CD4-positive, alpha-beta T cell treated with Interleukin-21 for 1 hour (primary cell): ENCODE measurements at places on chromosomes 7 and 10.

DNA sequence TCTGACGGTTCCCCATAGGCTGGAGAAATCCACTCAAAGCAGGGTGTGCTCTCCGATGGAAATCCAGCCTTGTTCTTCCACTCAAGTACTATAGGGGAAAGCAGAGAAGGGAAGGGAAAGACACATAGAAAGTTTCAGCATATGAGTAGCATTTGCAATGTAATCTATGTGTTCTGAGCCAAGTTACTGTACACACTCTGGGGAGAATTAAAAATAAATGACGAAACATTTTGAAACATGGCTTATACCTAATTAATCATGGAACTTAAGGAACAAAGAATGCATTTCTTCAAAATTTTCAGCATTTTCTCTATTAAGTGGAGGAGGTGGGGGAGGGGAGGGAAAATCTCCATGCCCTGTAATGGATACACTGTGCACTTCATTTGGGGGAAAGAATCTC is 198.1 kb upstream of the HABP2 start:
- DNase-seq: no peak

DNA sequence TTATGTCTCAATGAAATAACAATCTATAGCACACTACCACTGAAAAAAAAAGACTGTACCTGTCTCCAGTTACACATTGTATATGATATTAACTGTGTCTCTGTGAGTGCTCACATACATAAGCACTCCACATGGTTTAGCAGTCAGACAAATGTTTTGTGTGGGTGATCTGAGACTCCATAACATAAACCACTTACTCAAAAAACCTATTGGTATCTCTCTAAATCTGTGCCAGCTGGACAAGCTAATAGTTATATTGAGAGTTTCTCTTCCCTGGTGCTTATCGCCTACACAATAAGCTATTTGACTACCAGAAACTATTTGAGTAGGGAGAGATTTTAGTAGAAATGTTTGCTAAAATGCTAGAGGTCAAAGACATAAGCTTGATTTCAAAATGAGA is 190.1 kb upstream of the AGR3 start:
- no peak for DNase-seq

DNA sequence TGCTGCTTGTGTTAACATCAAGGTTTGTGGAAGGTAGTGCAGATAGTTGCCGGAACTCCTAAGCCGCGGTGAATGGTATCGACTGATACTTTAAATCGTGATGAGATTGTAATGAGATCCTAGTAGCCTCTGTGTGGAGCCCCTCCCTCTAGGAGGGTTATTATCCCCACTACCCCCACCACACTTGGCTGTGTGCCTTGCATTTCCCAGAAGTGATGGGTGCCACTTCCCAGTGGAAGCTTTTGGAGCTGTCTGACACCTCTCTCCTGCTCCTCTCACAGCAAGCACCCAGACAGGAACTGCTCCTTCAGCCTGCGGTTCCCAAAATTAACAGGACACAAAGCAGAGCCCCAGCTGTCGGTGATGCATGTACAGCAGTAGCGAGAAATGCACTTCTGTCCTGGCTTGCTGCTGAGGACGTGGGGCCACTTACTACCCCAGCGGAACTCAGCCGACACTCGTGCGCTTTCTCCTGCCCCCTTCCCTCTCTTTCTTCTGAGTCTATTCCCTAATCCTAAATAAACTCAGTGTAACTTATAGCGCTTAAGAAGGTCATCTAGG is 52.5 kb downstream of the PRKAG2 start:
- no peak for DNase-seq

GRCh38 chr10:78028438-78029268 is 662 bp downstream of the POLR3A start:
- DNase-seq: peak; percentile 39

DNA sequence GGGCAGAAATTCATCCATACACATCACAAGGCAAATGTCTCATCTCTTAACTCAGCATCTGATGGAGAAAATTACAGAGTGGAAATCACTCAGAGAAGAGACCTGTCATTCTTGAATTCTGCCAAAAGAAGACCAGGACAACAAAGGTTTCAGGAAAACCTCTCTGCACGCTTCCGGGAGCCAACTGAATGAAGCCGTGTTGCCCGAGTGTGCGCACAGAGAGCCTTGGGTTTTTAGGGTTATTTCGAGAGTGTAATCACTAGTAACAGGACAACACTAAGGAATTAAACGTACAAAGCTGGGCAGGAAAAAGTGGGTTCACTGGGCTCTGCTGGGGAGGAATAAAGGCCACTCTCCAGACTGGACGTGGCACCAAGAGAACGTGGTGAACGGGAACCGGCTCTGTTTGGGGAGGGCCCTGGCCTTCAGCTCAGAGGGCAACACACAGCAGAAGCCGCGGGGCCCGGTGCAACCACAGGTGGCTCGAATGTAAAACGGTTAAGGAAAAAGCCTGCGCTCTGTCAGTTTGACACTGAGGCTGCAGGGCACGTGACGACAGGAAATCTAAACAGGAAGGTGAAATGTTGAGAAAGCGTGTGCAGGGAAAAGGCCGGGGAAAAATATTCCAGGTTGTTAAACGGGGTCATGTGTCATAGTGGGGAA is 331.5 kb downstream of the DNAJB6 start:
- DNase-seq: no peak

DNA sequence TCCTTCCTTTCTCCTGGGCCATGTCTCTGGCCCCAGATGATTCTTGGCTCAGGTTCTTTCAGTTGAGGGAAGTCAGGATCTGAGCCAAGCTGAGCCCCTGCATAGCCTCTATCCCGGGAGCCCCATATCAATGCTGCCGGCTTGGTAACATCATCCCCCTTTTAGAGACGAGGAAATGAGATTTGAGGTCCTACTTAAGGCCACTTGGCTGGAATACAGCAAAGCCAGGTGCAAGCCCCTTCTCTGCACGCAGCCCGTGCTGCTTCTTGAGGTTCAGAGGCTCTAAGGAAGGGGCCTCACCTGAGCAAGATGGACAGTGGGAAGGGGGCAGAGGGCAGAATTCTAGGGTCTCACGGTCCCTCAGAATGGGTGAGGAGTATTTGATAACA is 2.4 kb upstream of the IRF5 start:
- no peak for DNase-seq

- no peak for DNase-seq
Measured at GRCh38 chr10:32959006-32959920, 1.2 kb upstream of the ITGB1 start.

DNA sequence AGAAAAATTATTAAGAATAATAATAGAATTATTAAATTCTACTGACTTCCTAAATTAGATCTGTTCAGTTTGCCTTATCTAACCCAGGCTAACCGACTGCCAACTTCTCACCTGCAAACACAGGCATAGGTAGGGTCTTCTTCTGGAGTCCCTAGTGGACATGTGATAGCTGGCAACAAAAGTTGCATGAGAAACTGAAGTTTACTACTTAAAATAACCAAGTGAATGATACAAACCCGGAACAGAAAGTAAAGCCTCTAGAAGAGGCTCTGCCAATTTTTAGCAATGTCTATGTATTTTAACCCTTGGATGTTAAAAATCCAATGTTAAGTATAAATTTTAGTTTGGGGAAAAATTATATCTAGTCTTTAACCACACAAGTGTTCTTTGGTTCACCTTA is 37.6 kb downstream of the NDUFB2 start:
- no peak for DNase-seq

DNA sequence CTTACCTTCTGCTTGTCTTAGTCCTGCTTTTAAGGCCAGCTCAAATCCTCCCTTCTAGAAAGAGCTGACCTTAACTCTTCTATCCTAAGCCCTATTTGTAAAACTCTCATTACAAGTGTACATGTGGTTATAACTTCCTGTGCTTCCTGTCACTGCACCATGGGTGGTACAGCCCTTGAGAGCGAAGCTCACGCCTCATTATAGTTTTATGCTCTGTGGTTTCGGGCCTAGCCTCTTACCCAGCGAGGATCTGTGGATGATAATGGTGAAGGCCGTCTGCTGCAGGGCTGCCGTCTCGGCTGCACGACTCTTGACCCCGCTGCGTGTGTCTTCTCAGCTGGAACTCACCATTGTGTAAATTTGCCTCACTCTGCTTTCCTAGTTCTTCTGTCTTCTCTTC is 74.6 kb downstream of the CUL1 start:
- peak; percentile 57 for DNase-seq

DNA sequence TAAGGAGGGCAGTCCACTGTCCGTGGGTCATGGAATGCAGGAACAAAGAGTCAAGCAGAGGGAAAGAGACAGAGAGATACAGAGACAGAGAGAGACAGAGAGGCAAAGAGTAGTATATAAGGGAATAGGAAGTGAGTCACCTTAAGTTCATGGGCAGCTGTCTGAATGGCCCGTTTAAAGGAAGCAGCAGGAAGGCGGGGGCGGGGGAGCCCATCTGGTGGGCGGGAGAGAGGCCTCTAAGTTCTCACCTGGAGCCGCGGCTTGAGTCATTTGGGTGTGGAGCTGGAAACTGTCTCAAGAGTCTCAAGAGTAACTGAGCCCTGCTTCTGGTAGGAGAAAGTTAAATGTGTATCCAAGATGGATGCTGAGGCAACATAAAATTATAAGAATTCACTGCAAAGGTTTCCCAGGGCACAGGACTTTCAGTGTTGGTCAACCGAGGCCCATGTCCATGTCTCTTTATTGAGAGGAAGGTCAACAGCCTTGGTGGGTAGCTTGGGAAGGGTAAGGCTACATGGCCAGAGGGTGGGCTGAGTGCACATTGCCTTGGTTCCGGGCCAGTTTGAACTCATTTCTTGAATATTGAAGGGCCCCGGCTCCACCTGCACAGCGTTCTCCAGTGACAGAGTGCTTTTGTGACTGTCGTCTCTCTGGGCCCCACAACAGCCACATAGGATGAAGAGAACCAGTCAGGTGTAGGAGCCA is 85.5 kb upstream of the CACUL1 start:
- no peak for DNase-seq

DNA sequence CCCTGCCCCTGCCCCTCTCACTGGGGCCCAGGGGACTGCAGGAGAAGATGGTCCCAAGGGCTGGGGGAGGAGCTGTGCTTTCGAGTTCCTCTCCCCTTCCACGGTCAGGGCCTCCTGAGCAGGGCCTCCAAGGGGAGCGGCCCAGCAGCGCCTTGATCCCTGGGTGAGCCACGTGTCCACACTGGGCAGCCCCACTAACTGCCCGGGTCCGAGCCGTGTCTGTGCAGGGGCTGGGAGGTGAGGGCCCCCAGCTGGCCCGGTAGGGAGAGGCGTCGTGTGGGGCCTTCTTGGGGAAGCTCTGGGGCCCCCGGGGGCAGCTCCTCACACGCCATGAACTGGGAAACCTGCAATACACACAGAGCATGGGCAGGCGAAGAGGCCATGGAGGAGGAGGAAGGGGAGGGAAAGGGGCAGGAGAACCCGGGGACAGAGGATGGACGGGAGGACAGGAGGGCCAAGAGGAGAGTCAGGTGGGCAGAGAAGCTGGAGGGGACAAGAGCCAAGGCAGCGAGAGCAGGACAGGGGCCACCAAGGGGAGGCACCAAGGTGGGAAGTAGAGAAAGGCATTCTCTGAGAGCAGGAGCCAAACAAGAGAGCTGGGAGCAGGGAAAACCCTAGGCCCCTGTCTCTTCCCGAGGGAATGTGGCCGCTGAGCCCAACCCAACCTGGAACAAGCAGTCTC is 32.8 kb downstream of the KCNH2 start:
- no peak for DNase-seq

- DNase-seq: no peak
Measured at GRCh38 chr7:45149606-45150005, 8.0 kb upstream of the RAMP3 start.
